ENCODE measurements at places on chromosomes 6 and 20. TPM values are rescaled to one million over a fixed set of nuclear protein-coding genes. Genes with fewer than 3 reads are reported as not detected.

- no peaks in the 10 kb centered on the region for H3K36me3 ChIP-seq
- no peak overlapping the region for H3K4me3 ChIP-seq
- H3K27me3 ChIP-seq = no peaks in the 10 kb centered on the region
Measured at GRCh38 chr6:169832247-169832948, 81.0 kb downstream of the ERMARD start.

Gene ADGB
- not detected for total RNA-seq

Gene OR2J3
- not detected for total RNA-seq

GRCh38 chr20:9021699-9022098 is 47.2 kb upstream of the PLCB4 start:
- H3K4me1 ChIP-seq = no peaks in the 10 kb centered on the region
- H3K36me3 ChIP-seq = no peaks in the 10 kb centered on the region
- H3K27ac ChIP-seq = no peak overlapping the region
- H3K4me3 ChIP-seq = no peak overlapping the region
- no peaks in the 10 kb centered on the region for H3K27me3 ChIP-seq

- H3K4me3 ChIP-seq = no peak within 1 kb of the TSS
- H3K27me3 ChIP-seq = no peaks in the 10 kb centered on the region
- H3K27ac ChIP-seq = no peak within 1 kb of the TSS
- H3K4me1 ChIP-seq = peaks cover 30% of the 10 kb centered on the region
- no peaks in the 10 kb centered on the region for H3K36me3 ChIP-seq
Measured at GRCh38 chr6:31614684-31615578, at the start of gene AIF1. Gene AIF1, plus strand, starts transcription at chr6:31615234. Its CDS starts 96 bp downstream, at chr6:31615330.

- H3K4me1 ChIP-seq = no peaks in the 10 kb centered on the region
- no peak overlapping the region for H3K4me3 ChIP-seq
- H3K36me3 ChIP-seq = no peaks in the 10 kb centered on the region
- H3K27me3 ChIP-seq = no peaks in the 10 kb centered on the region
- no peak for DNase-seq
Measured at GRCh38 chr6:163180874-163181541, 233.5 kb upstream of the QKI start.

Gene ID1
- 5.0 TPM for total RNA-seq

Gene RCAN2
- total RNA-seq = 4.7 TPM

DNA sequence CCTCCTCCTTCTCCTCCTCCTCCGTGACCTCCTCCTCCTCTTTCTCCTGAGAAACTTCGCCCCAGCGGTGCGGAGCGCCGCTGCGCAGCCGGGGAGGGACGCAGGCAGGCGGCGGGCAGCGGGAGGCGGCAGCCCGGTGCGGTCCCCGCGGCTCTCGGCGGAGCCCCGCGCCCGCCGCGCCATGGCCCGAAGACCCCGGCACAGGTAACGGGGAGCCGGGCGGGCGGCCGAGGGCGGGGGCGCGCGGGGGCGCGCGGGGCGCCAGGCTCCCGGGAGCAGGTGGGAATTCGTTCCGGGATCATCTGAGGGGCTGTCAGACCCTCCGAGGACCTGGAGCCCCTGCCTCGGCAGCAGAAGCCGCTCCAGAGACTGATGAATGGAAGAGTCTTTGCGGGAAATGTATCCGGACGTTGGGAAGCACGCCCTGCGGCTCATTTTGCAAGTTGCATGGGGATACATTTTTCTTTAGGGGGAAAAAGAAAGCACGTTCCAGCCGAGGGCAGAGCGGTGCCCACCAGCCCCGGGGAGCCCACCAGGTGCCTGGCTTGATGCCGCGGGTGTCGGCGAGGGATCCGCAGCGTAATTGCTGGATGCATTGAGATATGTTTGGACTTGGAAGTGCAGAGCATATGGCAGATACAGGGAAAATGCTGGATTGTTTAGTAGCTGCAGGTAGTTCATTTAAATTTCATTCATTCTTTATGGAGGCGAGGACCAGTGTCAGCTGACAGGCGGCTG is 394 bp downstream of the MYB start:
- peak; percentile 53 for DNase-seq
- H3K4me1 ChIP-seq = peaks cover 43% of the 10 kb centered on the region
- no peak overlapping the region for H3K27ac ChIP-seq

Gene BANF2
- not detected for total RNA-seq

DNA sequence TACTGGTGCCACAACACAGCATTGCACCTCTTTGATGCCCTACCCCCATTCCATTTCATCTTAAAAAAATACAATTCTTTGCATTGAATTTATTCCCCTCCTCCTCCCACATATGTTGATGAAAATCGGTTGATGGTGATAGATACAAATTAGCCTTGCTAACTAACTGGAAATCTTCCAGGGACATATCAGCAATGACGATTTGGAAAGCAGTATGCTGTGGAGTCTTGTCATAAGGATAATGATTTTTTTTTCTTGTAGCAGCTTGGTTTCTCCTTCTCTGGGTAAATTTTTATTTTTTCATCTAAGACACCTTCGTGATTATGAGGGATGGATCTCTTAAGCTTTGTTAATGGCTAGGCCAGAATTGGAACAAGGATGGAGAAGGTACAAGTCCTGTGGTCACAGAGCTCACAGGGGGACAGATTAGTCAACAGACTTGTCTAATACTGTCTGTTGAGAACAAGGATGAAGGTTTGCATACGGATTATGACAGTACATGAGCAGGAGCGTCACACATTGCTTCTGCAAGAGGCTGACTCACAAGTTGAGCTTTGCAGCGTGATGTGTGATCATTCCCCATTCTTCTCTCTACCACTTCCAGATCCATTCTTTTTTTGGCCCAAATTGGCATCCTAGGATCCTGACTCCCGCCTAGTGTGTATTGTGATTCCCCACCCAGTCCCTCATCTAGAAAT is 233.1 kb upstream of the FERMT1 start:
- H3K36me3 ChIP-seq = no peaks in the 10 kb centered on the region
- H3K27ac ChIP-seq = no peak overlapping the region
- H3K4me3 ChIP-seq = no peak overlapping the region
- no peaks in the 10 kb centered on the region for H3K4me1 ChIP-seq
- DNase-seq = no peak
- no peaks in the 10 kb centered on the region for H3K27me3 ChIP-seq

Gene IRF4
- total RNA-seq = not detected

Gene MATN4
- total RNA-seq = not detected

Gene SERPINB1
- not detected for total RNA-seq

DNA sequence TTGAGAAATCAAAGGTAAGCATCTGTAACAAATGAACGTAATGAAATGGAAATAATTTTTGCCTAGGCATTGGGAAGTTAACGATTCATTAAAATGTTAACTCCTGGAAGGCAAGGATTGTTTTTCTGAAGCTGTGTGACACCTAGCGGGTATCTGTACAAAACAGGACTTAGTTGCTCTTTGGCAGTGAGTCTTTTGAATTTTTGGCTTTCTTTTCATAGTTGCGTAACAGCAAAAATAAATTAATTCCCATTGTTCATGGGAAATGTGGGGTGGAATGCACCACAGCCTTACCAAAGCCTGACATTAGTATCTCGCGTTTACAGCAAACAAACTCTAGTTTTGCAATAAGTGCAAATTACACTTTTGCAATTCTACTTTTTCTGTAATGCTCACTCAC is 92.7 kb upstream of the DTNBP1 start:
- H3K27me3 ChIP-seq = no peaks in the 10 kb centered on the region
- H3K4me3 ChIP-seq = no peak overlapping the region
- no peaks in the 10 kb centered on the region for H3K36me3 ChIP-seq
- no peaks in the 10 kb centered on the region for H3K4me1 ChIP-seq
- DNase-seq = no peak
- no peak overlapping the region for H3K27ac ChIP-seq

- no peaks in the 10 kb centered on the region for H3K36me3 ChIP-seq
- H3K27me3 ChIP-seq = no peaks in the 10 kb centered on the region
- no peak for DNase-seq
- H3K4me3 ChIP-seq = no peak overlapping the region
Measured at GRCh38 chr6:104639668-104640067, 220.1 kb downstream of the HACE1 start.

Gene CALHM4
- total RNA-seq = not detected

- H3K4me3 ChIP-seq = no peak overlapping the region
- H3K27me3 ChIP-seq = no peaks in the 10 kb centered on the region
- H3K36me3 ChIP-seq = no peaks in the 10 kb centered on the region
- no peak overlapping the region for H3K27ac ChIP-seq
Measured at GRCh38 chr6:52108128-52108527, 20.7 kb upstream of the PKHD1 start.

GRCh38 chr6:139475646-139476045 is 101.2 kb upstream of the CITED2 start:
- H3K27ac ChIP-seq = no peak overlapping the region
- H3K36me3 ChIP-seq = no peaks in the 10 kb centered on the region
- H3K4me3 ChIP-seq = no peak overlapping the region
- no peaks in the 10 kb centered on the region for H3K27me3 ChIP-seq

GRCh38 chr6:73586416-73586974 is 65.7 kb upstream of the EEF1A1 start:
- peaks cover 18% of the 10 kb centered on the region for H3K4me1 ChIP-seq
- peak overlapping the region; percentile 50 for H3K4me3 ChIP-seq
- peak; percentile 46 for DNase-seq
- H3K36me3 ChIP-seq = no peaks in the 10 kb centered on the region

DNA sequence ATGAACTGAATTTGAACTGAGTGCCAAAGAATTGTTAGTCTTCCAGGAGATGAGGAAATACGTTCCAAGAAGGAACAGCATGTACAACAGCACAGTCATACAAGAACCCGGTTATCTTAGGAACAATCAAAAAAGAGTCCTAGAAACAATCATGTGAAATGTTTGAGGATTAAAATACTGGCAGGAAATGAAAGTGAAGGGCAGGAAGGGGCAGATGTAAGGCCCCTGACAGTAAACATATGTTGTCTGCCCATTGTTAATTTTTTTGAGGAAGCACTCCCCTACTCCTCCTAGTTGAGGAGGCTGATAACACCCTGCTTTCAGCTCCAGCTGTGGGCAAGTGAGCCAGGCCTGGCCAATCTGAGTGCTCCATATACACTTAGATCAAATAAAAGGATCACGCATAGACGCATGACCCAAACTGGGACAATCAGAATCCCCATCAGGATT is 220.9 kb downstream of the HACE1 start:
- H3K4me3 ChIP-seq = no peak overlapping the region
- no peak for DNase-seq
- H3K36me3 ChIP-seq = no peaks in the 10 kb centered on the region
- no peaks in the 10 kb centered on the region for H3K4me1 ChIP-seq
- H3K27ac ChIP-seq = no peak overlapping the region
- no peaks in the 10 kb centered on the region for H3K27me3 ChIP-seq

DNA sequence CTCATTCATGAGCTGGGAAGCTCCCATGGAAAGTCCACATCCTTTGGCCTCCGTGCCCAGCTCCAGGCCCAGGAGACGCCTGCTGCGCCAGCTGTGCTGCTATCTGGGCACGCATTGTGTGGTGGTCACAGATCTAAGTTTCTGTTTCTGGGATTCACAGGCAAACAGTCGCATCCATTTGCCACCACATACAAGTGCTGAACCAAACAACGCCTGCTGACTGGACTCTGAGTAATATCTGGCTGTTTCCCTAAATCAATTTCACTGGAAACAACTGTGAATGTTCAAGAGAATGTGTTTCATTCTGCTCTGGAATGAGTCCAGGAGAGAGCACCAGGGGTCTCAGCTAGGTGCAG is 45.5 kb downstream of the IRF4 start:
- no peaks in the 10 kb centered on the region for H3K36me3 ChIP-seq
- no peak overlapping the region for H3K27ac ChIP-seq
- no peak overlapping the region for H3K4me3 ChIP-seq

Gene MYLK4
- total RNA-seq = 0.78 TPM

Gene CENPB
- total RNA-seq = 32.7 TPM

DNA sequence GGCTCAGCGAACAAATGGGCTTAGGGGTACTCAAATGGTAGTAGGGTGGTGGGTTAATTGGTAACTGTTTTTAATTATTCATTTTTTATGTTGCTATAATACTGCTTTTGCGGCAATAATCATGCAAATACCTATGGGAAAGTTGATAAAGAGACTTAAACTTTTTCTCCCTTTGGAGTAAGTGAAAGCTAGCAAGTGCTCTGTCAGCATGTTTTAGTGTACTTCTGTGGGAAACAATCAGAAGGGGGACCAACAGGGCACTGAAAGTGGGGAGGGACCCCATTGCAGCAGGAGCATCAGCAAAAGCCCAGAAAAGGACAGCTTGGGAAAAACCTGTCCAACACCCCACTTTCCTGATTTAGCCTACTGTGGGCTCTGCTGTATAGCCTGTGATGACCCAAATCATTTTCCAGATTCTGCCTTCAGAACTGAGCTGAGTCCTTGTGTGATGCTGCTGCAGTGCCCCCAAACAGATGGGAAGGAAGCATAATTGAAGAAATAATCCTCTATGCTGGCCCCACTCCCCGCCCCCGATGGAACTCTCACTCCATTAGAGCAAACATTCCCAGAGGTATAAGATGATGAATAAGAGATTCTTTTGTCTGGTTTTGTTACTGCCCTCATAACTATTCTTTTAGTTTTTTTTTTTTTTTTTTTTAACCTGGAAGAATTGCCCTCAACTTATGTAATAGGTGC is 322.8 kb downstream of the CD83 start:
- no peaks in the 10 kb centered on the region for H3K4me1 ChIP-seq
- H3K36me3 ChIP-seq = no peaks in the 10 kb centered on the region
- no peak overlapping the region for H3K4me3 ChIP-seq
- DNase-seq = no peak

- H3K4me1 ChIP-seq = no peaks in the 10 kb centered on the region
- H3K36me3 ChIP-seq = no peaks in the 10 kb centered on the region
- no peak overlapping the region for H3K4me3 ChIP-seq
- no peak overlapping the region for H3K27ac ChIP-seq
Measured at GRCh38 chr20:17161673-17162481, 65.0 kb upstream of the PCSK2 start.

DNA sequence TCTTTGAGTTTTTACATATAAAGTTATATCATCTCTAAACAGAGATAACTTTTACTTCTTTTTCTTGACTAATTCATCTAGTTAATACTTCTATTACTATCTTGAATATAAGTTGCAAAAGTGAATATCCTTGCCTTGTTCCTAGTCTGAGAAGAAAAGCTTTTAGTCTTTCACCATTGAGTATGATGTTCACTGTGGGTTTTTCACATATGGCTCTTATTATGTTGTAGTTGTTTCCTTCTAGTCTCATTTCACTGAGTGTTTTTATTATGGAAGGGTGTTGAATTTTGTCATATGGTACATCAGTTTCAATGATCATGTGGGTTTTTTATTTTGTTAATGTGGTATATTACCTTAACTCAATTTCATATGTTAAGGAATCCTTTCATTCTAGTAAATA is 488.3 kb downstream of the COL12A1 start:
- no peak for DNase-seq
- no peak overlapping the region for H3K4me3 ChIP-seq
- H3K36me3 ChIP-seq = no peaks in the 10 kb centered on the region
- no peaks in the 10 kb centered on the region for H3K4me1 ChIP-seq
- H3K27me3 ChIP-seq = no peaks in the 10 kb centered on the region

Gene ARFGEF3
- total RNA-seq = not detected

GRCh38 chr6:83176246-83176645 is 16.8 kb downstream of the PGM3 start:
- no peak for DNase-seq
- H3K4me1 ChIP-seq = peaks cover 7% of the 10 kb centered on the region
- peaks cover 56% of the 10 kb centered on the region for H3K36me3 ChIP-seq
- no peak overlapping the region for H3K27ac ChIP-seq

- H3K27me3 ChIP-seq = no peaks in the 10 kb centered on the region
- H3K4me3 ChIP-seq = no peak overlapping the region
- H3K4me1 ChIP-seq = no peaks in the 10 kb centered on the region
Measured at GRCh38 chr6:143961066-143961465, 47.0 kb downstream of the PLAGL1 start.

- no peak overlapping the region for H3K4me3 ChIP-seq
- no peaks in the 10 kb centered on the region for H3K27me3 ChIP-seq
- no peak overlapping the region for H3K27ac ChIP-seq
- H3K36me3 ChIP-seq = no peaks in the 10 kb centered on the region
- no peaks in the 10 kb centered on the region for H3K4me1 ChIP-seq
Measured at GRCh38 chr20:60167812-60168211, 209.6 kb downstream of the CDH26 start.

Data from Karpas-422 (cell line).